ENCODE measurements at places on chromosomes 3 and 15.

DNA sequence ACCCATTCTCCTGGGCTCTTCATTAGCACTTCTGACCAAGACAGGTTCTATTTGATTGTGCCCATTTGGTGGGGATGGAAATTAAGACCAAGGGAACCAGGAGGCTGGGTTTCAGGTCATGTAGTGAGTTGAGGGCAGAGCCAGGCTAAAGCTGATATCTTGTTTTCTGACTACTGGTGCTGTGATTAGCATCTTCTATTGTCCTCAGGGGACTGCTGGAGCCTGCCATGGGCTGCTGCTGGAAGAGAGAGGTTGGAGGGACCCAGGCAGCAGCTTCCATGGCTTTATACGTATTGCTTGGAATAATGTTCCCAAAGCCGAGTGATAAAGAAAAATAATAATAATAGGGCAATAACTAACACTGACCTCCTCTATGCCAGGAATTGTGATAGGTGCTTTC is 211.4 kb upstream of the ROPN1 start:
- no peak for DNase-seq

GRCh38 chr15:68330901-68331300 is 53.4 kb downstream of the FEM1B start:
- DNase-seq = no peak

DNA sequence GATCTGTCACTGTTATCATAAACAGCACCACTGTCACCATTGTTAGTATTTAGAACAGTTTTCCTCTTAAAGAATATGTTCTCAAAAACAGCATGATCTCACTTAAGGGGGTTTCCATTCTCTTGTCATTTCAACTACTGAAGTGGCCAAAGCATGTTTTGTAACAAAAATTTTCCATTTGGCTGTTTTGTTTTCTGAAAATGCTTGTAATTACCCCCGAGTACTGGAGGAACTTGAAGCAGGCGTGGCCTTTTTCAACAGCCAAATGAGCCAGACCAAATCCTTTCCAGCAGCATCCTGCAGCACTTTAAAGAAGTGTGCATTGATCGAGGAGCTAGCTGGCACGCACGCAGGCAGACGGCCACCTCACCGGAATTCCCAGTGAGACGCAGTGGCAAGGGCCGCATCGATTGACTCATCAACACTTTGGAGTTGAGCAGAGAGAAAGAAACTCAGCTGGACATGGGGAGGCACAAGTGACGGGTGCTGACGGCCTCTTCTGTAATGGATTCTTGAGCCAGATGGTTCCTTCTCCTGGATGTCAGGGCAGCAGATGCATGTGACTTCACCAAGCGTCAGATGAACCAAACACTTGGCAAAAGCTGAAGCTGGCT is 234.3 kb upstream of the IGF1R start:
- no peak for DNase-seq

GRCh38 chr3:48918388-48919214 is at the start of gene ARIH2:
TSS of gene ARIH2 (plus strand) at chr3:48918842. CDS start at chr3:48927559, 8,717 bp downstream.
- DNase-seq = peak; percentile 92

GRCh38 chr3:15647611-15648167 is 46.1 kb downstream of the BTD start:
- DNase-seq = no peak

- no peak for DNase-seq
Observed at GRCh38 chr15:58380280-58380945, 51.4 kb upstream of the LIPC start.

GRCh38 chr3:156892701-156893100 is 66.5 kb downstream of the LEKR1 start:
- no peak for DNase-seq

DNA sequence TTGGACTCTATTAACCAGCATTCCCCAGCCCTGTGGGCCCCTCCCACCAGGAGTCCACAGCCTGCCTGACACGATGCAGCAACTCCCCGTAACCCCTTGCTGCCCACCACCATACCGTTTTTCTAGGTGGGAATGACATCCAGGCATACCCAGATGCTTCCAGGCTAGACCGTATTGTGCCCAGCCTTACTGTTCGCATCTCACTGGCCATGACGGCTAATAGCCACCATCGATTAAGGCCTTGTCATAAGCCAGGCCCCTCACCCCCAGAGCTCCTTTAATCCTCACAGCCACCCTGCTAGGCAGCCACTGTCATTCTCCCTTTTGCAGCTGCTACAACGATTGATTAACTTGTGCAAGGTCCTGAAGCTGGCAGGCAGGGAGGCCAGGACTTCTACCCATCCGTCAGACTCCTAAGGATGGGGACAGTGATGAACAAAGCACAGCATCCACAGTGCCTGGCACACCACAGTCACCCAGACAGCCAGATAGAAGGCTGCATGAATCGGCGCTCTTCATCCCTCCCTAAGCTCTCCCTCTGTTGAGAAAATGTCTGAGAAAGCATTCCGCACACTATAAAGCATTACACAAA is 60.0 kb upstream of the FLNB start:
- DNase-seq = no peak

DNA sequence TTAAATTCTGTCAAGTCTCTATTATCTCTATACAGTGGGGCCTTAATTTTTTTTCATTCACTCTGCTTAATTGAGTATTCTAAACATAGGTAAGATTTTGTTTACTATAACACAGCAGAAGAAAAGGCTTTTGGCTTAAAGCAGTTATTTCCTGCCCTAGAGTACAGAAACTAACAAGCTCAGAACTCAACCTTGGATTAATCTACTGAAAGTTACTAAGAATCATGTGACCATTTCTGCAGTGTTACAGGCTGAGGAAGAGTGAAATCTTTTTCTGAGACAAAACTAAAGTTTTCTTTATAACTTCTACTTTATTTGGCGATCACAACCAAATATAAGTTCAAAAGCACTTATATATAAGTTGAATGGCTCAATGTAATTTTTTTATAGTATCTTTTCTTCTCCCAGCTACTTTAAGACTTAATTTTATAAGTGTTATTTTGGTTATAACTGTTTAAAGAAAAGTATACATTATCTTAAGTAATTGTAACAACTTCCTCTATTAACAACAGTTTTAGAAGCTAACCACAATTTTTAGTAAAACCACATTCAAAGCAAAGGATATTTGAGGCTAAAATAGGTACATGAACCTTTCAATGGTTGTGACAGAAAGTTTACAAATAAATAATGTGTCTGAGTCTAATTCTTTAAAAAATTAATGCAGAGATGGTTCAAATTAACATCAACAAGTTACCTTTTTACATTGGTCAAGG is 240.6 kb upstream of the NAALADL2 start:
- DNase-seq = no peak
